ENCODE measurements at places on chromosomes 6 and 20.

DNA sequence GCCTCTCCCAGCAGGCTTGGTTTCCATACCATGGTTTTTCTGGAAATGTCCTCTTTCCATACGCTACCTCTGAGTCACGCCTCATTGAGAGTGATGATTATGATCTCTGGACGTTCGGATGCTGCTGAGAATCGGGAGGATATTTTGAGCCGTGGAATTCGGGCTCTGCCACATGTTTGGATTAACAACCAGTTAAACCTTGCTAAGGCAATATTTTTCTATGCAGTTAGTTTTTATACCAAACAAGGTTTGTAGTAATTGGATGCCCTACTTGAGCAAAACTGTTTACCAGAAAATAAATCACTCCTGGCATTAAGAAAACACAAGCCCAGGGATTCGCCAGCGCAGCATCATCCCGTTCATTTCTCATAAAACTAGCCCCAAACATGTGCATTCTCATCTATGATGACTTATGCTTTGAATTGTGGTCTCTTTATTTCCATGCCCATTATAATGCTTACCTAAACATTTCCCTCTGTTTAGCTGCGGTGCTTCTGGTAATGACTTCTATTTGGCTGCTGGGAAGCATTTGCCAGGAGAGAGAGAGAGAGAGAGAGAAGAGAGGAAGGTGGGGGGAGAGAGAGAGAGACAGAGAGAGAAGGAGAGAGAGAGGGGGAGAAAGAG, 198.9 kb downstream of the CLIC5 start:
- DNase-seq = no peak

- DNase-seq = peak; percentile 95
Measured at GRCh38 chr20:41248368-41249024, 69.0 kb downstream of the ZHX3 start.

- DNase-seq = no peak
Measured at GRCh38 chr6:69398729-69399128, 398.1 kb downstream of the LMBRD1 start.

- DNase-seq = no peak
Measured at GRCh38 chr20:58557733-58558342, 42.6 kb upstream of the APCDD1L start.

GRCh38 chr20:2694008-2694471, 1.5 kb downstream of the EBF4 start:
- DNase-seq = no peak

GRCh38 chr6:54719131-54719530, 127.4 kb upstream of the FAM83B start:
- no peak for DNase-seq

DNA sequence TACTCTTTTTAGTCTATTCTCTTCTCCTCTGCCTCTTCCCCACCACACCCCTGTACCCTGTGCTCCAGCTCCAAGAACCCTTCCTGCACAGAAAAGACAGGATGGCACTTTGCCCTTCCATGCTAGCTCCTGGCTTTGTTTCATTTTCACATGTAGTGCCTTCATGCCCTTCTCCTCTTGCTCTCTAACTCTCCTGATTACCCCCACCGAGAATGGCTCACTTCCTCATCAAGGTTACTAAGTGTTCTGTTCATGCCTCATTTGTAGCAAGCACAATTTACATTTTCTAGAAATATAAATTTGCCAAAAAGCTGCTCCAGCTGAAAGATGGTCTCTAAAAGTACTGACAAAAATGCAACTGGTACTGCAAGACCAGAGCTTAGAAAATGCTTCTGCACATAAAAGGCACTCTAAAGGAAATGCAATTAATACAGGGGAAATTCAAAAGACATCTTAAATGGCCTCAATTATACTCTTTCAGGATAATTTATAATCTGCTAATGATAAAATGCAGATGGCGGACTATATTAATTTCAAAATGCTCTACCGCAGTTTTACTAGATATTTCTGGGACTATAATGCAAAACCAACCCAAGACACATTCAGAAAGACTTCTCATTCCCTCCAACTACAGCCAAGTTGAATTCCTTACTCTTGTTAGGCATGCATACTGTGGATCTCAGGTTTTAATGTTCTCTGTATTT, 570.2 kb downstream of the PRKN start:
- no peak for DNase-seq

Measured in skeletal muscle cell (primary cell).